ENCODE measurements at places on chromosomes 4 and X.

- DNase-seq = no peak
Measured at GRCh38 chr4:184188443-184189400, 29.0 kb downstream of the ENPP6 start.

DNA sequence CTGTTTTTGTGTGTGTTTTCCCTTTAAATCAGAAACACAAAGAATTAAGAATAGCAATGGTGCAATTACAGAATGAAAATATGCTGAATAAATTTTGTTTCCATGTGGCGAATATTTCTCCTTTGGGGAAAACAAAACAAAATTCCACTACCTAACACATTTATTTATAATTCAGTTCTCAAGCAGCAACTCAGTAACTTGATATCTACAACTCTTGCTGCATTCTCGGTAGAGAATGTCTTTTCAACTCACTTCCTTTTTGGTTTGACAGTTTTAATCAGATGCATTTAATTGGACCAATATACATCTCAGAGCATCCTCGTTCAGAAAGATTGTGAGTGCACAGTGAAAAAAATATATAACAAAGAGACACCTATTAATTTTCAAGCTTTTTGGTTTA lies 30.8 kb downstream of the ZNF827 start:
- no peak for DNase-seq

GRCh38 chr4:72942565-72942964 lies 127.0 kb downstream of the COX18 start:
- DNase-seq = no peak

DNA sequence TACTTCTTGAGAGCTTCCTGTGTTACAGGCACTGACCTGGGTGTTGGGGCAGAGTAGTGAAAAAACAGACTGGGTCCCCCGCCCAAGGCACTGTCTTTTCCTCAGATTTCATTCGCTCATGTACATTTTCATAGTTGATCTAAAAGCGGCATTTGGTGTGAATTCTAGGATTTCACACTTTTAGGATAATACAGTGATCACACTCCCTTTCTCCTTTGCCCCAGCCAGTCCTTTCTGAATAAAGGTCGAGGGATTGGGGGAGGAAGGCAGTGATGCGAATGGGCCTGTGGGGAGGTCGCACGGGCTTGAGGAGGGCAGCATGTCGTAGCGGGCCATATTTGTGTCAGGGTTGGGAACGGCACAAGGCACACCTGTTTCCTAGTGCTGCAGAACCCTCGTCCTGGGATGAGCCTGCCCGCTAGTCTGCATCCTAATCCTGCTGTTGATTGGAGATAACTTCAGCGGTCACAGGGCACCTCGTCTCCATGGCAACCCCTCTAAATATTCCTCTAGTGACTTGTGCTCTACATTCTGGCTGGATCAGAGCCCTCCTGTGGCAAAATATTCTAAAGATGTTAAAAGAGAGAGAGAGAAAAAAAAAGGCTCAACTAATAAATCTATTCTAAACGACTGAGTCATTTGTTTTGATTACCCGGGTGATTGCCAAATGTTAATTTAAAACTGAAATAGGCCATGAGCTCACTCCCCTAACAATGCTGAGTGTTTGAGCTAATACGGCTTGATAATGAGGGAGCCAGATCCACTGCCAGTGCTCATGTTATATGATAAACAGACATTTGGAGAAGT lies 21.8 kb downstream of the FHL1 start:
- no peak for DNase-seq

- DNase-seq = no peak
Measured at GRCh38 chr4:81723927-81724587, 252.3 kb upstream of the RASGEF1B start.

DNA sequence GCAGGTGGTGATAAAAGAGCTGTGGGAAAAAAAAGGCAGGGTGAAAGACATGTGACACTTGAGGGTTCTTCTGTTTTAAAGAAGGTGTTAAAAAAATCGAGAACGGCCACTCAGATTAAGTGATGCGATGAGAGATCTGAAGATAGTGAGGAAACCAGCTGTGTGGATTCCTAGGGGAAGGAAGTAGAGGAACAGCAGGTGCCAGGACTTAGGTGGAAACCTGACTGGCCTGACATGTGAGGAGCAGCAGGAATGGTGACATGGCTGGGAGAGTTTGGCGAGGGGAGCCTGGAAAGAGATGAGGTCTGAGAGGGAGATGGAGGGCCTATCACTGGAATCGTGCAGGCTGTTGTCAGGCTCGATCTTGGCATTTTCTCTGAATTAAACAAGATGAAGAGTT lies 55.5 kb downstream of the BMPR1B start:
- DNase-seq = no peak

GRCh38 chr4:102598086-102598761 lies 97.1 kb downstream of the NFKB1 start:
- no peak for DNase-seq

DNA sequence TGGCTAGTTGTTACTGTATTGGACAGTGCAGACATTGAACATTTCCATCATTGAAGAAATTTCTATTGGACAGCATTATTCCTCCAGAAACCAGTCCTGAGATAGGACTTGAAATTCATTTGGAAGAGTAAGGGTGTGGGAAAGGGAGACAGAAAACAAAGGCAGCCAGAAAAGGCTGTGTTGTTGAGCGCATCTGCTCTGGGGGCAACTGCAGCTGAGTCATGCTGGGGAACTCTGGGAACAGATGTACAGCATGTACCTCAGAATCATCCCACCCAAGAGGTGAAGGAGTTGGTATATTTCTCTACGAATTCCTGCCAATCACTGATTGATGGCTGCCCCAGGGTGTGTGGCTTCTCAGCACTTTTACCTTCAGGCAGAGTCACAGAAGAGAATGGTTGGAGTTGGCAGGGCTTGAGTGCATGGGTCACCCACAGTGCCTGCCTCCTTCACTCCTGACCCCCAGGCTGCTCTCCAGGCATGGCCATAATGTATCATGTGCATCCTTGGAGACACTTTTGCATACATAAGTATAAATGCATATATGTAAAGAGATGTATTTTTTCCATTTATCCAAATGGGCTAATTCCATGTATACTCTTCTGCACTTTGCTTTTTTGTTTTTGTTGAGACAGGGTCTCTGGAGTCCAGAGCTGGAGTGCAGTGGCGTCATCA lies 39.4 kb downstream of the GEMIN8 start:
- DNase-seq = no peak

- DNase-seq = no peak
Measured at GRCh38 chr4:100804576-100805360, 286.9 kb upstream of the EMCN start.

- no peak for DNase-seq
Measured at GRCh38 chr4:112735474-112735951, 98.6 kb downstream of the LARP7 start.

GRCh38 chr4:149972407-149972806 lies 105.8 kb upstream of the DCLK2 start:
- no peak for DNase-seq

- DNase-seq = no peak
Measured at GRCh38 chr4:177047851-177048174, 255.1 kb upstream of the VEGFC start.

GRCh38 chr4:36292556-36293188 lies 11.3 kb downstream of the DTHD1 start:
- no peak for DNase-seq

GRCh38 chr4:83757121-83757621 lies 221.3 kb downstream of the GPAT3 start:
- DNase-seq = no peak

DNA sequence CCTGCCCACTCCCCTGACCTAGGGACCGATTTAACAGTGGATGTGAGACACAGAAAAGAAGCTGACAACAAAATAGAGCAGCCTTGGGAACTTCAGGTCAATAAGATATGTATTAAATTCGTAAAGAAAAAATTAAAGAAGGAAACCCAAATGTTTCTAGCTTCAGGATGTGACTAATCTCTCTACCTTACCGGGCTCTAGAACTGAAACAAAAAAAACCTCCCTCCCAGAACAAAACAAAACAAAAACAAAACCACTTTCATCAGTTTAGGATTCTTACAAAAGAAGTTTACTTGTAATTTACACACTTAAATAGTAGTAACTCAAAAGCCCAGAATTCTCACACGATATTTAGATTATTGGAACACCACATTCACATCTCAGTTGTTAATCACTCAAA lies 185.8 kb upstream of the RPS6KA3 start:
- no peak for DNase-seq

DNA sequence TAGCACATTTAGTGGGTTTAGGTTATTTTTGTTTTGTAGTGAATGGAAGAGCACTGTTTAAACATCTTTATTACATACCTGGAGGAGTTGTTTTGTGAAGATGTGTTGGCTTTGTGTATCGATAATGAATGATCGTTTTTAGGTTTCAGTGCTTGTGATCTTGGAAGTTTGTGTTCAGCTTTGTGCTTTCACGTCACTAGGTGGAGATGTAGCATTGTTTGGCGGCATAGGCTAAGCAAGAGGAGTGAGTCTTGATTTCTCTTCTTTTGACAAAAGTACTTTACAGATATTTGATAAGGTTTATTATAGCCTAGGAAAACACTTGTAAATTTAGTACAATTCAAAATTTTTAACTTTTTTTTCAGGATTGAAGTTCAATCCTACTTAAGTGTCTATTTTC lies 50.4 kb downstream of the PDK3 start:
- DNase-seq = no peak

DNA sequence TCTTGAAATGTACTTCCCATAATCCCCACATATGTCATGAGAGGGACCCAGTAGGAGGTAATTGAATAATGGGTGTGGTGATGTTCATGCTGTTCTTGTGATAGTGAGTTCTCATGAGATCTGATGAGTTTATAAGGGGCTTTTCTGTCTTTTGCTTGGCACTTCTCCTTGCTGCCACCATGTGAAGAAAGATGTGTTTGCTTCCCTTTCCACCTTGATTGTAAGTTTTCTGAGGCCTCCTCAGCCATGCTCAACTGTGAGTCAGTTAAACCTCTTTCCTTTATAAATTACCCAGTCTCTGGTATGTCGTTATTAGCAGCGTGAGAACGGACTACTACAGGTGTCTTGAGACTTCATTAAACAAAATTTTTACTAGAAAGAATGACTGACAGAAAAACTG lies 323.2 kb downstream of the BMPR1B start:
- DNase-seq = no peak

- DNase-seq = no peak
Measured at GRCh38 chr4:21709761-21710160, 238.8 kb downstream of the KCNIP4 start.

- DNase-seq = no peak
Measured at GRCh38 chr4:86481440-86481839, 112.7 kb upstream of the PTPN13 start.

GRCh38 chr4:21709031-21709430 lies 239.5 kb downstream of the KCNIP4 start:
- no peak for DNase-seq

GRCh38 chr4:156473151-156473550 lies 498.4 kb downstream of the PDGFC start:
- no peak for DNase-seq

- no peak for DNase-seq
Measured at GRCh38 chr4:156992943-156993342, 21.3 kb upstream of the PDGFC start.

- DNase-seq = no peak
Measured at GRCh38 chrX:103742339-103742738, 31.6 kb downstream of the TMEM31 start.

DNA sequence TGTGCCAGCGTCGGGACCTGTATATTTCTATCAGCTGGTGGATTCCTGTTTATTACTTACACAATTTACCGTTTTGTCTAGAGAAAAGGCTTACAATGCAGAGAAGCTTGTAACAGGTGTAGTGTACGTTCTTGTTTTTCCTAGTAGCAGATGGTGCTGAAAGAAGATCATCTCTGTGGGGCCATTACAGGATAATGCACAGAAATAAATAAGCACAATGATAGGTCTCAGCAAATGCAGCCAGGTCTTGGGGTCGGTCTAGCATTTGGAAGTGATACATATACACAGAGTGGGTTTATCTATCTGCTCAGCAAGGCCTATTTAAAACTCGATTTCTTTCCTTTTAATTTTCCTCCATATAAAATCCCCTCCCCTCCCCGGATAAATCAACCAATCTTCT lies 180.9 kb upstream of the LCORL start:
- no peak for DNase-seq

- DNase-seq = no peak
Measured at GRCh38 chr4:67721315-67721769, 20.4 kb upstream of the UBA6 start.

GRCh38 chrX:94418065-94418464 lies 744.1 kb downstream of the FAM133A start:
- DNase-seq = no peak

GRCh38 chr4:162154862-162155540 lies 8.8 kb downstream of the FSTL5 start:
- DNase-seq = no peak

- no peak for DNase-seq
Measured at GRCh38 chrX:129979207-129979920, 3.1 kb upstream of the BCORL1 start.

DNA sequence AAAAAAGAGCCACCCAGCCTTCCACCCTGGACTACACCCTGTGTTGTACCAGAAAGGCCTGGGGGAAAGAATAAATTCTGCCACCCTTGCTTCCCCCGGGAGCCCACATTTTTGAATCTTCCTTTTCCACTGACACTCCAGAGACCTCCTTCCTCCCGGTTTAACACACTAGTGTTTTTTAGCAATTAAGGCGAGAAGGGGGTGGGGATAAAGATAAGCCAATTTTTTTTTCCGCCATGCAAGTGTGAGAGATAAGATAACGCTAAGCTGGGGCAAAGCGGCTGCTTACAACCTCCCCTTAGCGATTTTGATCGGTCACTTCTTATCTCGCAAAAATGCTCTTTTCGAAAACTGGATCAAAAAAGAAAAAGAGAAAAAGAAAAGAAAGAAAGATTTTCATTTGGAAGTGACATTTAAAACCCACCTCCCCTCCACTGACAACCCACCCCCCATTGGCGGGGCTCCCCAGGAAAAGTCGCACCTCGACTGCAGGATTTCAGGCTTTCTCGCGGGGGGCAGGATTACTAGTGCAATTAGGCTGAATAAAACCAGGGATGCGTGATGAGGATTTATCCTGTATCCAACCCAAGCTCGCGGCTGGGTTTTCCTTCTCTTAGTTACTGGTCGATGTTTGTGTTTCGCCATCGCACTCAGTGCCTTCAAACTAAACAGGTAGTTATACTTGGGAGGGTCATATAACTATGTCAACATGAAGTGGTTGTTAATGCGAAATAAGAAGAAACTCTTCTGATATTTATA lies 6.0 kb upstream of the BCOR start:
- no peak for DNase-seq

DNA sequence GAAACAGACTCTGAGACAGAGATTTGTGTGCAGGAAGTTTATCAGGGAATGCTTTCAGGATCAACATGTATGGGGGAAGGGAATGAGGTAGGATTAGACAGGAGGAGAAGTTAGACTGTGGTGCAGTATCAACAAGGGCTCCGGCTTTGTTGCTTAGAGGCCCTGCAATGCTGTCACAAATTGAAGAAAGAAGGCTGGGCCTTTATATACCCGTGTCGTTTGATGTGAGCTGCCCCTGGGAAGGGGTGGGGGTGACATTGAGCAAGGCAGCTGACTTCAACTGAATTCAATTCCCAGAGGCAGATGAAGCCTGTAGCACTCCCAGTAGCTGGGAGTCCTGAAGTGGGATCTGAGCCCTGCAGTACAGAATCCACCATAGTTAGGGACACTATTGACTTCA lies 29.5 kb upstream of the USP9X start:
- DNase-seq = no peak

GRCh38 chr4:147363514-147363913 lies 117.4 kb upstream of the EDNRA start:
- DNase-seq = no peak
